Hindlimb muscle (tissue), 1 donor: ENCODE measurements at places on chromosomes 3 and 15. TPM values are rescaled to one million over a fixed set of nuclear protein-coding genes. Genes with fewer than 3 reads are reported as not detected.

SERPINI2 gene
- 0.36 TPM for polyA plus RNA-seq

ACTRT3 gene
- polyA plus RNA-seq: 2.1 TPM

TTLL13 gene
- not detected for polyA plus RNA-seq

SIDT1 gene
- polyA plus RNA-seq: 1.7 TPM

ACTC1 gene
- 8,600 TPM for polyA plus RNA-seq

CHRNA7 gene
- 1.6 TPM for polyA plus RNA-seq

MUC20 gene
- polyA plus RNA-seq: 6.6 TPM

ZNF860 gene
- polyA plus RNA-seq: 0.63 TPM

RTP3 gene
- polyA plus RNA-seq: 0.25 TPM

HGD gene
- polyA plus RNA-seq: 0.37 TPM

GOLGA6B gene
- not detected for polyA plus RNA-seq

MYRIP gene
- polyA plus RNA-seq: 0.83 TPM

SKOR1 gene
- polyA plus RNA-seq: 0.67 TPM

GPR62 gene
- 0.67 TPM for polyA plus RNA-seq

GASK1A gene
- 6.1 TPM for polyA plus RNA-seq

STAB1 gene
- polyA plus RNA-seq: 59.9 TPM

SAMMSON gene
- not detected for polyA plus RNA-seq

NECTIN3 gene
- polyA plus RNA-seq: 18.9 TPM

GABRA5 gene
- polyA plus RNA-seq: not detected

EFHB gene
- 1.5 TPM for polyA plus RNA-seq

SPINT1 gene
- 1.3 TPM for polyA plus RNA-seq
